Activated CD4-positive, alpha-beta T cell treated with anti-CD3 and anti-CD28 coated beads for 36 hours (primary cell): ENCODE measurements at places on chromosomes 6 and 20. TPM values are rescaled to one million over a fixed set of nuclear protein-coding genes. Genes with fewer than 3 reads are reported as not detected.

Gene BMP6
- total RNA-seq = 0.14 TPM

Gene TINAG
- not detected for total RNA-seq

Gene PSORS1C1
- 0.18 TPM for total RNA-seq

Gene ARMH2
- not detected for total RNA-seq

Gene GSTA3
- not detected for total RNA-seq

Gene ATP6V1G2
- total RNA-seq = 2.1 TPM

Gene SLPI
- not detected for total RNA-seq

Gene ACOT13
- total RNA-seq = 37.3 TPM

GRCh38 chr6:39005774-39006173 lies 42.8 kb upstream of the GLP1R start:
- H3K4me3 ChIP-seq = no peak overlapping the region
- no peak for DNase-seq
- no peaks in the 10 kb centered on the region for H3K4me1 ChIP-seq

- DNase-seq = no peak
- H3K27me3 ChIP-seq = no peaks in the 10 kb centered on the region
- H3K4me1 ChIP-seq = no peaks in the 10 kb centered on the region
- H3K27ac ChIP-seq = no peak overlapping the region
- no peaks in the 10 kb centered on the region for H3K36me3 ChIP-seq
- H3K4me3 ChIP-seq = no peak overlapping the region
Measured at GRCh38 chr6:4164117-4164442, 28.7 kb upstream of the ECI2 start.

- H3K4me1 ChIP-seq = no peaks in the 10 kb centered on the region
- H3K4me3 ChIP-seq = no peak overlapping the region
- peaks cover 9% of the 10 kb centered on the region for H3K27me3 ChIP-seq
- no peak for DNase-seq
- no peaks in the 10 kb centered on the region for H3K36me3 ChIP-seq
Measured at GRCh38 chr6:13172291-13172690, 156.0 kb downstream of the TBC1D7 start.

- H3K27ac ChIP-seq = no peak overlapping the region
- H3K27me3 ChIP-seq = no peaks in the 10 kb centered on the region
- no peak for DNase-seq
- H3K36me3 ChIP-seq = peaks cover 78% of the 10 kb centered on the region
- peaks cover 19% of the 10 kb centered on the region for H3K4me1 ChIP-seq
- H3K4me3 ChIP-seq = no peak overlapping the region
Measured at GRCh38 chr20:49291200-49291599, 13.3 kb upstream of the ZNFX1 start.

DNA sequence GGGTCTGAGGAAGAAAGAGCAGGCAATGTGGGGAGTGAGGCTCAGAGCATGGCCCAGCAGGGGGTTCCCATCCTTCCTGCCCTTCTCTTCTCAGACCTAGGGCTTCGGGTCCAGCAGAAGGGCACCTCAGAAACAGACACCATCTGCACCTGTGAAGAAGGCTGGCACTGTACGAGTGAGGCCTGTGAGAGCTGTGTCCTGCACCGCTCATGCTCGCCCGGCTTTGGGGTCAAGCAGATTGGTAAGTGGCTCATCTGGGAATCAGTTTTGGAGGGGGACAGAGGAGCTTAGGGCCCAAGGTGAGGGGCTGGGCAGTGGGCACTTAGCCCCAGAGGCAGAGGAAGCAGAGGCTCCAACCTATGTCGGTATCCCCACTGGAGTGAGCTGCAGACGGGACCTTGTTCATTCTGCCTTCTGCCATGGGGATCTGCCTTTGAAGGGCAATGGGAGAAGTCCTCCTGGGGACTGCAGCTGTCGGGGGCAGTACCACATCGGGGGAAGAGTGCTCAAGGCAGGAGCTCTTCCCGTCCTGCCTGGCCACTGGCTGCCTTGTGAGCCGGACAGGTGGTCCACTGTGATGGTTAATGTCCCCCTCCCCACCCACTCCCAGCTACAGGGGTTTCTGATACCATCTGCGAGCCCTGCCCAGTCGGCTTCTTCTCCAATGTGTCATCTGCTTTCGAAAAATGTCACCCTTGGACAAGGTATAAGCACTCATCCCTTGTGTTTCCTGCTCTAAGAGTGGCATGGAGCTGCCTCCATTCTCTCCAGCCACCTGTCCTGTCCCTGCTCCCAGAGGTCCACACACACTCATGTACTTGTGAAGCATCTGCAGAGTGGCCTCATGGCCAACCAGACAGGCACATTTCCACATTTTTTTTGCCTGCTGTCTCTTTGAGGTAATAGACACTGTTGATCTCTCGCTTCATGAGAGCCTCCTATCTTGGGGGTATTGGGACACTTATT lies 4.7 kb downstream of the CD40 start:
- no peak overlapping the region for H3K4me3 ChIP-seq
- DNase-seq = no peak
- peaks cover 2% of the 10 kb centered on the region for H3K36me3 ChIP-seq
- no peak overlapping the region for H3K27ac ChIP-seq

DNA sequence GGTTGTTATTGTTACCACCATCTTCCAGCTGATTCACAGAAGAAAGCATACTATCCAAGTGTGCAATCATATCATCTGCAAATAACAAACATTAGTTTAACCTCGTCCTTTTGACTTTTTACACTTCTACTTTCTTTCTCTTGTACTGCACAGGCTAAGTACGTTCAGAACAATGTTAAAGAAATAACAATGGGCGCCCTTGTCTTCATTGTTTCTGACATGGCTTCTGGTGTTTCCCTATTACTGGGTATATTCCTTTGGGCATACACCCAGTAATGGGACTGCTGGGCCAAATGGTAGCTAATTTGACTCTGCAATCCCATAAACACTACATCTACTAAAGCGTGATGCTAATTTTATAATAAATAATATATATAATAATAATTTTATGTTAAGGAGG lies 146.7 kb downstream of the GJA10 start:
- peaks cover 44% of the 10 kb centered on the region for H3K36me3 ChIP-seq
- no peak for DNase-seq
- H3K4me3 ChIP-seq = no peak overlapping the region
- H3K4me1 ChIP-seq = peaks cover 39% of the 10 kb centered on the region

DNA sequence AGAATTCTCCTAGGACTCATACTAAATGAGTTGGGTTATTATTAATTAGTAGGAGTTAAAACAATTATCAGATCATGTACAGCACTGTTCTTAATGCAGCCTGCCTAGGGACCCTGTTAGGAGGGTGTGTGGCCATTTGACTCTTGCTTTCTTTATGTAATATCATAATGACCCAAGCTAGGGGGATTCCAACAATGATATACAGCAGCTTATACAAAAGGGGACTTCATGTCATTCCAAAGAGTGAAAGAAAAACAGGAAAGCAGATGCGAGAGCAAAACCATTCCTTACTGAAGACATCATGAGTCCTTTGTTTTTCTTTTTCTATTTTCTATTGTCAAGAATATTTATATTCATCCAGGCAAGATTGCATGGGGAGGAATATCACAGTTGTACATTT lies 455.2 kb downstream of the PLCB1 start:
- DNase-seq = no peak
- no peaks in the 10 kb centered on the region for H3K4me1 ChIP-seq
- H3K36me3 ChIP-seq = no peaks in the 10 kb centered on the region

- H3K4me1 ChIP-seq = peaks cover 19% of the 10 kb centered on the region
- H3K27ac ChIP-seq = no peak overlapping the region
- H3K4me3 ChIP-seq = no peak overlapping the region
- H3K36me3 ChIP-seq = no peaks in the 10 kb centered on the region
- no peak for DNase-seq
Measured at GRCh38 chr20:44035924-44036323, 121.3 kb downstream of the TOX2 start.

GRCh38 chr6:2950713-2951112 lies 20.7 kb downstream of the SERPINB6 start:
- no peak for DNase-seq
- peaks cover 3% of the 10 kb centered on the region for H3K36me3 ChIP-seq
- no peak overlapping the region for H3K4me3 ChIP-seq
- no peaks in the 10 kb centered on the region for H3K27me3 ChIP-seq
- H3K27ac ChIP-seq = no peak overlapping the region

DNA sequence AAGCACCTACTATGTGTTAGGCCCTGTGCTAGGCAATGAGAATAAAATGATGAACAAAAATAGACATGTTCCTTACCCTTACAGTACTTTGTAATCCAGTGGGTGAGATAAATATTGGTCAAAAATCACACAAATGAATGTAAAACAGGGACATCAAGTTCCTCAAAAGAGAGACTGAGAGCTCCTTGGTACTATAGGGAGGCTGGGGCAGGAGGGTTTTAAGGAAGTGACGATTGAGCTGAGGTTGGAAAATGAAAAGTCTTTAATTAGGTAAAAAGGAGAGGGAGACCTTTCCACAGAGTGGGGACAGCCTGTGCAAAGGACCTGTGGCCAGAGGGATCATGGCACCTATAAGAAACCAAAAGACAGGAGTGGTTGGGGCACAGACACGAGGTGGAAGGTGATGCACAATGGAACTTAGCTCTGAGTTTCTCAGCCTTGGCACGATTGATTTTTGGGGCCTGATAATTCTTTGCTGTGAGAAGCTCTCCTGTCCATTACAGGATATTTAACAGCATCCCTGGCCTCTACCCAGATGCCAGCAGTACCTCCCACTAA lies 140.3 kb downstream of the CEP57L1 start:
- H3K36me3 ChIP-seq = no peaks in the 10 kb centered on the region
- no peak for DNase-seq
- no peak overlapping the region for H3K4me3 ChIP-seq
- peaks cover 2% of the 10 kb centered on the region for H3K27me3 ChIP-seq

GRCh38 chr20:43477193-43477592 lies 19.5 kb downstream of the SRSF6 start:
- no peak overlapping the region for H3K4me3 ChIP-seq
- no peak for DNase-seq

DNA sequence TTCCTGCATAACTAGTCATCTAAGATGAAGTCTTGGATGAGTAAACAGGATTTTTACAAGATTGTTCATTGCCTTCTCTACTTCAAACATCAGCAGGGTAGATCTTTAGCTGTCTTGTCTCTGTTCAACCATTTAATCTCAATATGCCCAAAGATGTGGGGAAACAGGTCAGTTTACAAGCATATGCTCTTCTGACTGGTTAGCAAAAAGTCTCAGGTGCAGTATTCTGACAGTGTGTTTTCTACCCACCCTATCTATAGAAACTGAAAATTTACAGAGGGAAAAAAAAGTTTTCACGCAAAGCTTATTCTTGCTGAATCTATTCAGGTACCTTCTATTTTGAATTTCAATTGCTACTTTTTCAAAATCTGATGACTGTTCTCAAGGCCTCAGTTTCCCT lies 29.0 kb downstream of the MAP3K5 start:
- no peak overlapping the region for H3K4me3 ChIP-seq
- no peak for DNase-seq
- H3K36me3 ChIP-seq = no peaks in the 10 kb centered on the region
- H3K27ac ChIP-seq = no peak overlapping the region
- H3K27me3 ChIP-seq = no peaks in the 10 kb centered on the region

DNA sequence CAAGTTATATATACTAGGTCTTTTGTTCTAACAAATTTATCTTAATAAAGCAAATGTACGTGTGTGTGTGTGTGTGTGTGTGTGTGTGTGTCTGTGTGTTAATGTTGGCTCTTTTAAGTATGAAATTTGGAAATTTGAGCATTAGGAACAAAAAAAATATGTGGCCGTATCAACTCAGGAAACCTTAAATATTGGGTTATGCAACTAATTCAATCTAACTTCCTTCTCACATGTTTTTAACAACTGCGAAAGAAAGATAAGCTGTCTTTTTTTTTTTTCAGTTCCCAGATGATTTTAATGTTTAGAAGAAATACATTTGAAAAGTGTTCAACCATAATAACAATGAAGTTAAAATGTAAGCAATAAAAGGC lies 616.4 kb upstream of the ARID1B start:
- H3K4me3 ChIP-seq = no peak overlapping the region
- H3K27me3 ChIP-seq = no peaks in the 10 kb centered on the region
- no peak for DNase-seq

DNA sequence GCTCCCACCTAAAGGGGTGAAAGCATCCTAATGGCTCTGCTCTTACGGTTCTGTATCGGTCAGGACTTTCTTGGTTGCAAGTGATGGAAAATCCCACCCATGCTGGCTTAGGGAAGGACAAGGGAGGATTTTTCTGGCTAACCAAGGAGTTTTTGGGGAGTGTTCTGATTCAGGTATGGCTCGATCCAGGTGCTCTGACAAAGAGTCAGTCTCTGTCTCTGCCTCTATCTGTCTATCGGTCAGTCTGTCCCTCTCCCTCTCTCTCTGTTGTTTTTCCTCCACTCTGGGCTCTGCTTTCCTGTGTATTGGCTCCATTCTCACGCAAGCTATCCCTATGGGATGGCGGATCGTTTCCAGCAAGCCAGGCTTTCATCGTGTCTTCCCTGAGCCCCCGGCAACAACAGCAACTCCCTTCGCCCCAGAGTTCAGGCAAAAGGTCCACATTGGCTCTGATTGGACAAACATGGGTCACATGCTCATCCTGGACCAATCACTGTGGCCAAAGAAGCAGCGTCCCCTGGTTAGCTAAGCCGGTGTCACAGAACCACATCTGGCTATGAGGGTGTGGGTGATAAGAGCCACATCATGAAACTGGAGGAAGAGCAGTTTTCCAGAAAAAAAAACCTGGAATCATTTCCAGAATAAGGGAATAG lies 160.3 kb downstream of the BMP7 start:
- H3K27ac ChIP-seq = no peak overlapping the region
- H3K36me3 ChIP-seq = no peaks in the 10 kb centered on the region
- no peak overlapping the region for H3K4me3 ChIP-seq
- no peak for DNase-seq
- no peaks in the 10 kb centered on the region for H3K4me1 ChIP-seq

DNA sequence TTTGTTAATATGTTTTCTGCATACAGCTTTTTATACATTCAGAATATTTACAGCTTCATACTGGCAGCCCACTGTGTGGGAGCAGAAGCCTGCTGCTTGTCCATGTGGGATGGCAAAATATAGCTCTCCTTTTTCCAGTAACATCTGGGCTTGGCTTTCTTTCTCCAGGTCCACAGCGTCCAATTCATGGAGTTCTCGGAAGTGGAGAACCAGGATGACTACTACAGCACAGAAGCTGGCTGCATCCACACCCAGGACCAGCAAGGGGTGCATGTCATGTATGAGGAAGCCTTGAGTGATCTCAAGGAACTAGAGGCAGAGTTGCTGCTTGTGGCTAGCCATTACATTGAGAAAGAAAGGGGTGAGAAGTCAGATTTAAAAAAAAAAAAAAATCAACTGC lies 143.1 kb downstream of the CD164 start:
- H3K36me3 ChIP-seq = no peaks in the 10 kb centered on the region
- H3K27ac ChIP-seq = no peak overlapping the region
- H3K27me3 ChIP-seq = peaks cover 2% of the 10 kb centered on the region
- peaks cover 15% of the 10 kb centered on the region for H3K4me1 ChIP-seq
- no peak for DNase-seq
